SW480 (cell line): ENCODE measurements at places on chromosomes 5 and 9.

DNA sequence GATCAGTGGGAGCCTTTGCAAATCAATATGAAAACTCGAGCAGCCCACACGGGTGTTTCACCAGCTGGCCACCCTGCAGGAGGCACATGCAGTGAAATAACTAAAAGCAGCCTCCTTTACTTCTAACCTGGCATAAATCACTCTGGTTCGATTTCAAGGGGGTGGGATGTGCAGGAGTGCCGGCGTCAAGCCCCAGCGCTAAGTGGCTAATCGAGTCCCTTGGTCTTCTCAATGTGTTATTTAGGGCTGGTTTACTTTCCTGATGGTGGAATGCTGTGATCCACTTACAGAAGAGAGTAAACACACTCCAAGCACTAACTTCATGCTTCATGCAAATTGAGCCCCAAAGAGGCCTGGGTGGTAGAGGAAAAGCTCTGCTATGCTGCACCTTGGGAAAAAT lies 109.4 kb downstream of the TMEM174 start:
- no peak for DNase-seq

- no peak for DNase-seq
These were observed 93.9 kb downstream of the CD180 start for GRCh38 chr5:67102708-67103107.

DNA sequence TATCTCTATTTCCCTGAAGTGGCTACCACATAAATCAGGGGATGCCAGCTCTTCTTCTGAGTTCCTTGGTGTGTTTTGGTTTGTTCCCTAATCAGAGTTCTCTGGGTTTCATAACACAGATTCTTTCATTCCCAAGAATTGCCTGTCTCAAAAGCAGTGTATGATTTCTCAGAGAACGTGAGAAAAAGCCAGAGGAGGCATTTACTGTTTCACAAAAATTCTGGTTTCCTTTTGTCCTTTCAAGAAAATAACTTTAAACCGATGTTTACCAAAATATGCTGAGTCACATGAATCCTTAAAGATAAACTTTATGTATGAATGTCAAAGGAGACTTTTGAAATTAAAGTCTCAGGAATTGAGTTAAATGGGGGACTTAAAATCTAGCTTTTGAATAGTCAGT lies 314.3 kb downstream of the EBF1 start:
- no peak for DNase-seq

DNA sequence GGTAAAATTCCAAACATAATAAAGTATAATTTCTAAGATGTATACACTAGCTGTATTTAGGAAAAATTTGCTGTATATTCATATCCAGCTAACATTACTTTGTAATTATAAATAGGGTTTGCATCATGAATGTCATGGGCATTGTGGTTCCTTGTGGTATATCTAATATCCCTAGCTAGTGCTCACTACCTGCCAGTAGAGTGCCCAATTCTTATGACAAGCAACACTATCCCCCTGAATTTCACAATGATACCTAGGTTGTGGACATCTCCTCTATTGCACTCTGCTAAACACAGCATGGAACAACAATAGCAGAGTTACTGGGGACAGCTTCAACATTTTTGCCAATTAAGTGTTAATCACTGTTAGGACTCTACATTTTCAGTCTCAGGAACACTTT lies 1656.5 kb downstream of the EFNA5 start:
- no peak for DNase-seq

DNA sequence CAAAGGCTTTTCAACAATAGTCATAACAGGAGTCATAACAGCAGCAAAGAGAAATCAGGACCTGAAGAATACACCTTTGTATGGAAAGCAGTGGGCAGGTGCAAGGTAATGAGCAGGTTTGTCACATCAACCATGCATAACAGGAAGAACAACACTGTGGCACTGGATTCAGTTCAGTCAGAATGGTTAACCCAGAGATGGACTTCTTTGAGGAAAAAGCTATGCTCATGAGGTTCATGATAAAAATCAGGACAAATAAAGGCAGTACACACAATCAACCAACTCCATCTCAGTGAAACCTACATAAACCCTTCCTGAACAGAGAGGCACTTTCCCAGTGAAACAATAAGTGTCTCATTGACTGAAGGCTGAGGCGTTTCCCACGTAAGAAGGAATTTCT lies 27.0 kb downstream of the ABITRAM start:
- DNase-seq, result no peak

GRCh38 chr5:146699138-146699537 lies 179.4 kb downstream of the PPP2R2B start:
- DNase-seq, result no peak

DNA sequence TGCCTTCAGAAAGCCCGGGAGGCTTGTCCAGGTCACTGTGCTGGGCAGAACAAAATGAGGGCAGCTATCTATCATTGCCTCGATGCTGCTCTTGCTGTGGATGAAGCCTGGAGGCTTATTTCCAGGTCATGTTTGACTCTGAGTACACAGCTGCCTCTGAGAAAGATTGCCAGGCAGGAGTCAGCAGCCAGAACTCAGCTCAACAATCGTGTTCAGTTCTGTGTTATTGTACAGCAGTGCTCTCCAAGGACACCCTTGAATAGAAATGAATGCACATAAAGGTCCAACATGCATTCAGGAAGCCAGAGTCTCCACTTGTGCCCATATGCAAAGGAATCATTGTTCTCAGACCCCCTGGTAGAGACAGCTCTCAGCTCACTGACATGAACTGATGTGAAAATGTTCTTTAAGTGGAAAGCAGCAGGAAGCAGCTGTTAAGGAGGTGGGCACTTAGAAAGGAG lies 61.7 kb upstream of the ZFR start:
- no peak for DNase-seq

- DNase-seq, result no peak
These were observed 18.4 kb upstream of the FOXI1 start for GRCh38 chr5:170087168-170087817.

DNA sequence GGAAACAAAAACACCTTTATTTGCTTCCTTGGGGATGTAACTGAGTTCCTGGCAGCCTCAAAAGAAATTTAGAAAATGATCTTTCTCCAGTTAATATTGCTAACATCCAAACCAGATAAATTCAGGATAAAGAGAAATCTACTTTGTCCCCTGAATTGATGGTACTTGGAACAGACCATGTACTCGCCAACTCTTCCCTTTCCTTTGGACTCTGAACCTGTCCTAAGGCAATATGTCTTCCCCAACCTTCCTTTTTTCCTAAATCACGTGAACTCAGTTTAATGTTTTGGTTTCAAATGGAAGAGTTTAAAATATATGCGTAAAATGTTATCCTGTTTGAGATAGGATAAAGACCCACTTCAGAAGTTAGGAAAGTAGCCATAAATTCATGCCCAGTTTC lies 28.0 kb downstream of the ACO1 start:
- DNase-seq, result no peak

- DNase-seq, result peak; percentile 20
These were observed 67.1 kb downstream of the ADAMTS2 start for GRCh38 chr5:179278119-179278518.

GRCh38 chr5:148963664-148964063 lies 99.2 kb downstream of the SH3TC2 start:
- no peak for DNase-seq

GRCh38 chr5:80217667-80218066 lies 38.2 kb downstream of the SERINC5 start:
- DNase-seq, result no peak

- DNase-seq, result no peak
These were observed 202.1 kb downstream of the FBXL7 start for GRCh38 chr5:15702102-15702501.

GRCh38 chr5:35182910-35183535 lies 47.3 kb downstream of the PRLR start:
- DNase-seq, result peak; percentile 61

- no peak for DNase-seq
These were observed 199.4 kb downstream of the ESM1 start for GRCh38 chr5:54785729-54786591.

GRCh38 chr9:109990541-109990940 lies 210.5 kb downstream of the PALM2AKAP2 start:
- no peak for DNase-seq

DNA sequence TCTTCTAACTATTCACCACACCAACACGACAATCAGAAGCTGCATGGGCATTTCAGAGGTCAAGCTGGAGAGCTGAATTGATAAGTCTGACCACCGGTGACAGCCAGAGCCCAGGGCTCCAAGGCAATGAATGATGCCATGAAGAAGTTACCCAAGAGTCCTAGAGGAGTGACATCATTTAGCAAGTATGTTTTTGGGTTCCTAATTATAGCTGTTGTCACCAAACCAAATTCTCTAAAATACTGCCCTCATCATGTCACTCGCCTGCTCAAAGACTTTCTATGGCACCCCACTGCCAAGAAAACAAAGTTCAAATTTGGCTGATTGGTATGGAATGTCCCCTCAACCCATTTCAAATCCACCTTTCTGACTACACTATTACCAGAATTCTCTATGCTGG lies 235.1 kb downstream of the SPOCK1 start:
- DNase-seq, result no peak

DNA sequence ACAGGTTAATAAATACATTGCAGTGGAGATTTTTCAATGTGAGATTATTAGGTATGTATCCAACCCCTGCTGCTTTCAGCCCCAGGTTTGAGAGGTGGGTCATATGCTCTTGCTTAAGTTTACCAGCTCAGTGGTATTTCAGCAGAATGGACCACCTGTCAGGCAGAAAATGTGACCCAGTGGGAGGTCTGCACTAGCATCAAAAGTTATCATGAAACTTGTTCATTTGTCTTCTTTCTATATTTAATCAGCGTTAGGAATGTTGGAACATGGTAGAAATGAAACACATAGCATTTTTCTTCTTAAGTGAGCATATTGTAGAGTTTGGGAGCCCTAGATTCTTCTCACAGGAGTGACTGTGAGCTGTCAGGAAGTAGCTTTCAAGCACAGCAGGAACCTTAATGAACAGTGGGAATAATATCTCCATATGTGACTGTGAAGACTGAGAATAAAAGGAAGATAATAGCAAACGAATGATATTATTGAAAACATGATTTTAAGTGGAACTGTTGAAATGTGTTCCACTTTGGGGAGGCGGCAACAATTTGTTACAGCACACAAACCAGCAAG lies 596.9 kb upstream of the CDH6 start:
- DNase-seq, result no peak

- DNase-seq, result no peak
These were observed 960 bp downstream of the SECISBP2 start for GRCh38 chr9:89319015-89319905.

GRCh38 chr9:33196736-33197135 lies 29.6 kb upstream of the B4GALT1 start:
- DNase-seq, result no peak

DNA sequence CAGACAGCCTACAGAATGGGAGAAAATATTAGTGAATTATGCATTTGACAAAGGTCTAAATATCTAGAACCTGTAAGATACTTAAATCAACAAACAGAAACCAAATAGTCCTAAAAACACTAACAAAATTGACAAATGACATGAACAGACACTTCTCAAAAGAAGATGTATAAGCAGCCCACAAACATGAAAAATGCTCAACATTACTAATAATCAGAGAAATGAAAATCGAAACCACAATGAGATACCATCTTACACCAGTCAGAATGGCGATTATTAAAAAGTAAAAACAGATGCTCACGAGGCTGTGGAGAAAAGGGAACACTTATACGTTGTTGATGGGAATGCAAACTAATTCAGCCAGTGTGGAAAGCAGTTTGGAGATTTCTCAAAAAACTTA lies 1186.8 kb downstream of the DTWD2 start:
- DNase-seq, result no peak

DNA sequence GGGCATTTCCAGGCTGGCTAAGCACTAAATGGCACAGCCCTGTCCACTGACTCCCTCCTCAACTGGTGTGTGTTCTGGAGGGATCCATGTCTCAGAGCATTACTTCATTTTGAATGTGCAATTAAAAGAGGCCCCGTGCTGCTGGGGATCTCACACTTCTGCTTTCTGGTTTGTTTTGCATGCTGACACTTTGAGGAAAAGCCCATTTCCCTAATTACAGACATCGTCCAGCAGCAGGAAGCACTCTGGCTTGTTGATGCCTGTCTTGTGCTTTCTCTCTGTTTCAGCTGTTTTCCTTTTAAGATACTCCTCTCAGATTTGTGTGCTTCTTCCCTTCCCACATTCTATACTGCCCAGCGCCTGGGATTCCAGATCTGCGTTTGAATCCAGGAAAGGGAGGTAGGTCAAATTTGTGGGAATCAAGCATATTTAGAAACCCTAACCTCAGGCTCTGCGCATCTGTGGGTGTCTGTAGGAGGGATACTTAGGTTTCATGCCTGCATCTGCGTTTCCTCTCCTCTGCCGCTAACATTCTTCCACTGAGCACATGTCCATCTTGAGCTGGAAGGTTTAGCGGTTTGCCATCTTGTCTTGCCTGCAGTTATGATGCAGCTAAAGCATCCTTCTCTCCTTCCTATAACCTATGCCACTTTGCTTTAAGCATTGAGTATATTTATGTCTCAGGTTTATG lies 25.7 kb downstream of the SYK start:
- no peak for DNase-seq

- DNase-seq, result no peak
These were observed 26.4 kb downstream of the TNFAIP8 start for GRCh38 chr5:119382169-119382568.

- no peak for DNase-seq
These were observed 79.7 kb upstream of the SMIM23 start for GRCh38 chr5:171705830-171706468.

DNA sequence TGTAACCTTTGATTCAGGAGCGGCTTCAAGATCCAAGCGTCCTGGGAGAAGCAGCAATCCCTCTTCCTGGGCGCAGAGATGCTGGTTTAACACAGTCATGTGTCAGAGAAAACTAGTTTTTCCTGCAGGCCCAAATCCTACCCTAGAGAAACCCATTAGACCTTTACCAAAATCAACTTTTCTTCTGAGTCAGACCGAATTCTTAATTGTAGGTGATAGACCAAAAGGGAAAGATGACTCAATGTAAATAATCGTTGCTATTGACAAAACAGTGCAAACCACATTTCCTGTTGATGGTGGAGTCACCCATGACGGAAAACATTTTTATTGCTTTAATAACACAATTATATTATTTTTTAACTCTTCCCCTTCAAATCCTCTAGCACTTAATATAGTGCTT lies 40.1 kb downstream of the SLC1A1 start:
- DNase-seq, result peak; percentile 60

DNA sequence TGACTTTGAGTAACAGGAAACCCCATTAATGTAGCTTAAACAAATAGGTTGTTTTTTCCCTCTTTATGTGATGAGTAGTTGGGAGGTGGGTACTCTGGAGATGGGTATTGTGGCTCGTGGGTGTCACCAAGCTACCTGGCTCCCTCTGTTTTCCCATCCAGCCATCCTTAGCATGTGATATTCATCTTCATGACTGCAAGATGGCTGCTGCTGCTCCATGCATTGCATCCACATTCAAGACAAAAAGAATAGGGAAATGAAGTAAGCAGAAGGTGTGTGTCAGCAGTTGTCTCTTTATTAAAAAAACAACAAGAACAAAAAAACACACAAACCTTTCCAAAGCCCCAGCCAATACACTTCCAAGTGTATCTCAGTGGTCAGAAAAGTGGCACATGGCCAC lies 6.5 kb upstream of the ARHGAP26 start:
- no peak for DNase-seq

GRCh38 chr9:21996438-21996837 lies 1.8 kb downstream of the CDKN2B-AS1 start:
- DNase-seq, result no peak

- DNase-seq, result no peak
These were observed 22.0 kb downstream of the ABCA1 start for GRCh38 chr9:104905931-104906330.

GRCh38 chr9:129225815-129226214 lies 47.8 kb upstream of the IER5L start:
- DNase-seq, result peak; percentile 92

GRCh38 chr9:12463641-12464040 lies 229.5 kb upstream of the TYRP1 start:
- DNase-seq, result no peak

GRCh38 chr9:114261987-114262386 lies 60.9 kb upstream of the ORM1 start:
- no peak for DNase-seq
